Left forelimb (tissue), 1 donor: ENCODE measurements at places on chromosomes 7 and 10.
A peak's percentile ranks its signal among the peaks of the same experiment; 100 is the strongest.

GRCh38 chr10:103949728-103950127 is 17.2 kb upstream of the SLK start:
- no peak for DNase-seq

- DNase-seq, result no peak
Observed at GRCh38 chr7:30159163-30159562, 24.4 kb downstream of the MTURN start.

- no peak for DNase-seq
Observed at GRCh38 chr7:27242555-27243339, at the start of gene EVX1. Gene EVX1 (plus strand): TSS chr7:27242802. CDS start chr7:27243031, 229 bp downstream.

DNA sequence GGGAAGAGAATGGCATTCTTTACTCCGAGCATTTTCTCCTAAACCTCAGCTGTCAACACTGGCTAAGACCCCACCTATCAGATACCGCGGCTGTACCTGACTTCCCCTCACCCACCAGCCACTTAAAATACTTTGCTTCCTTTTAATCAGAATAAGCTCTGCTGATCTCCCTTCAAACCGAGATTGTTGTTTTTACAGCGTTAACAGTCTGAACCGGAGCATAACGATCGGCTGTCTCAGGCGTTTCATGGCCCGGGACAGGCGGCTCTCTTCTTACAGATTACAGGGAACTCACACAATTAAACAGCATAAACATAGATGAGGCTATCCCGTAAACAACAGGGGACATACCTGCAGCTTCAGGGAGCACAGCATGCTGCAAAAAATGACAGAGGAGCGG is 174.3 kb upstream of the RNF32 start:
- no peak for DNase-seq

DNA sequence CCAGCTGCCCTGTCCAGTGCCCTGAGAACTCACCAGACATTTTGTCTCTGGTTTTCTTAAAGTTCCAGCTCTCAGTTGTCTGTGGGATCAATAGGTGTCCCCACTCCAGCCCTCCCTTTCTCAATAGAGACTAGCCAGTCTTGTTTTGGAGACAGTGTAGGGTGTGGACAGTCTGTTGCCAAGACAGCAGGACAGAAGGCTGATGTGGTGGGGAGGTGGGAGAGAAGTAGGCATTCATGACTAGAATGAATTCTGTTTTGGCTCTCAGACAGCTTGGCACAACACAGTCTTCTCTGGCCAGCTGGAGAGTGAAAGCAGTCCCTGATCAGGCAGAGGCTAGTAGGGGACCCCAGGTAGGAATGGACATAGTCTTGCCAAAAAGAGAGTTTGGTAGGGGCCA is 467.0 kb upstream of the PODXL start:
- no peak for DNase-seq

- DNase-seq, result no peak
Observed at GRCh38 chr10:23174074-23174976, 17.8 kb upstream of the PTF1A start.

DNA sequence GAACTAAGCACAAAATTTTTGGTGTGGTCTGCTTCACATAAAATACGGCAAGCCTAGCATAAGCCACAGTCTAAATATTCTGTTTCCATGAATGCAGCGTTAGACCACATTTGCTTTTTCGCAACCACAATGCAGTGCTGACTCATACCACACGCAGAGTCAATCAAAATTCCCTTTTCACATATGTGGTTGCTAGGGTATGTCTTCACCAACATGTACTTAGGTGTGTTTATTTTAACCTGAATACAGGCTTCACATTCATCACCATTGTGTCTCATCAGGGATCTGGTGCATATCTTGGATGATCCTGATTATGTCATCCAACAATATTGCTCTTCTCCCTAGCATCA is 90.8 kb downstream of the CHN2 start:
- no peak for DNase-seq

GRCh38 chr10:101385866-101386658 is 32.1 kb downstream of the BTRC start:
- DNase-seq, result no peak

DNA sequence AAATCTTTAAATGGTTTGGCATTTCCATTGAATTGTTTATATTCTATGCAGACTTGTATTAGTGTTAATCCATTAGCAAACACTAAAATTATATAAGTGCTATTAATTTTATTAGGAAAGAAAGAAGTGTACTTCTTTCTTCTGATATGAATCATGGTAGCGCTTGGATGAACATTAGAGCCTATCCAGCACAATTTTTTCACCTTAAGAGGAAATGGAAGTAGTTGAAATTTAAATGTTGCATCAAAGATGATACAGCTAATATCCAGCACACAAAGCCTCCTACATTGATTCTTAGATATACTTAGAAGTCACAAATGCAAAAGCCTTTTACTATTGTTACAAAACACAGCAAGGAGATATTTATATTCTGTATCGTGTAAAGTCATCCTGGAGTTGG is 174.5 kb downstream of the AHR start:
- DNase-seq, result no peak

- no peak for DNase-seq
Observed at GRCh38 chr10:87818505-87819288, 671 bp upstream of the ATAD1 start.

- DNase-seq, result no peak
Observed at GRCh38 chr7:102268635-102269034, 18.0 kb upstream of the SH2B2 start.

GRCh38 chr10:21888959-21889358 is 114.6 kb downstream of the DNAJC1 start:
- no peak for DNase-seq

- DNase-seq, result no peak
Observed at GRCh38 chr7:28745351-28745750, 212.8 kb downstream of the TRIL start.

DNA sequence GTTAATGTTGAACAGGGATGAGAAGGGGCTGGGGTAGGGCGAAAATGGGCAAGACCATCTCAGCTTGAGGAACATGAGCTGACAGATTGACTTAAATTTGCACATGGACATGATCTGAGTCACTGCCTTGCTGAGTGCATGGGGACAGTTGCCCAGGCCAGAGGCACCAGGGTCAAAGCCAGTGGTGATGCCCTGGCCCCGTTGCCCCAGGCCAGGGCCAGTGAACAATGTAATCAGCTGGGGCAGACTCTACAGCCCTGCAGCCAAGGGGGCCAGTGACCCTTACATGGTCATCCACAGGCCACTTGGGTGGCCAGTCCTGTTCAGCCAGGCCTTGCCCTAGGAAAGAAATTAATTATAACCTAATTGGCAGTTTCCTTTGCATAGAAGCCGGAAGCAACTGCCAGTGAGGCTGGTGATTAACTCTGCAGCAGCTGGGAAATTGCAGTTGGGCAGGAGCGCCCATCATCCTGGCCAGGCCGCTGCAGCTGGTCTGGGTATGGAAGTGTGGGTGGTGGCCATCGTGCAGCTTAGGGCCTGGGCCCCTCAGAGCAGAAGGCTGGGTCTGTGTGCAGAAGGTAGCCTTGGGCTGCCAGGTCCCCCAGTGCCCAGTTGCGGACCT is 9.6 kb downstream of the RET start:
- DNase-seq, result no peak

DNA sequence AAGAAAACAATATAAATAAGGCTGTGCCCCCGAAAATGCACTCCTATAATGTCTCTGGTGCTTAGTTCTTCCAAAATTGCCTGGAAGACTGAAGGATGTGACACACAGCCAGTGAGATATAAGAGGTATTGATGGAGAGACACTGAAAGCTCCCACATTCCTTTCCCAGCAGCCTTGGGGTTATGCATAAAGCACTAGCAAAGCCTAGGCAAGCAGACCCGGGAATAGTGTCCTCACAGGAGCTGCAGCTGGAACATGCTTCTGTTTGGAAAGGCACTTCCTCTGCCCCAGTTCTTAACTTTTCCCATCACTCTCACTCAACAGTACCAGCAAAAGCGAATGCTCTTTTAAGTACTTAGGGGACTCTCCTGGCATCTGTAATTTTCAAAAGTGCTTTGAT is 178.0 kb downstream of the AMPH start:
- DNase-seq, result no peak

GRCh38 chr7:138245682-138246081 is 169.4 kb downstream of the AKR1D1 start:
- DNase-seq, result no peak

GRCh38 chr7:102045681-102046372 is 228.4 kb downstream of the CUX1 start:
- DNase-seq, result no peak

DNA sequence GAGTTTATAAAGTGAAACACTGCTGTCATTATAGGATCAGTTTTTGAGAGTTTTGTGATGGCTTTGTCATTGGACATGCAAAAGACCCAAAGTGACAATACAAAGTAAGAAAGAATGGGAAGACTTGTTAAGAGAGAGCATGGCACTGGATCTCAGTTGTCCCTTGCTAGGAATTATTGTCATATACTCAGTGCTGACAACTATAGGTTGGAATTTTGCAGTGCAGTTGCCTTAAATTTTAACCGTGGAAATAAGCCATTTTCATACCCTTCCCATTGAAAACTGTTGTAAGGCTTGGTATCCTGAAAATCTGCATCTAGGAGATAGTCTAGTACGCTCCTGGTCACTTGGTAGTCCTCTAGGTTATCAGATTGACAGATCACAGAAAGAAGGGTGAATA is 1156.7 kb downstream of the GATA3 start:
- DNase-seq, result no peak

- no peak for DNase-seq
Observed at GRCh38 chr10:90418869-90419652, 438.8 kb downstream of the HTR7 start.

- no peak for DNase-seq
Observed at GRCh38 chr7:40436710-40437109, 301.9 kb downstream of the SUGCT start.

- DNase-seq, result no peak
Observed at GRCh38 chr10:15729890-15730289, 10.2 kb upstream of the ITGA8 start.

DNA sequence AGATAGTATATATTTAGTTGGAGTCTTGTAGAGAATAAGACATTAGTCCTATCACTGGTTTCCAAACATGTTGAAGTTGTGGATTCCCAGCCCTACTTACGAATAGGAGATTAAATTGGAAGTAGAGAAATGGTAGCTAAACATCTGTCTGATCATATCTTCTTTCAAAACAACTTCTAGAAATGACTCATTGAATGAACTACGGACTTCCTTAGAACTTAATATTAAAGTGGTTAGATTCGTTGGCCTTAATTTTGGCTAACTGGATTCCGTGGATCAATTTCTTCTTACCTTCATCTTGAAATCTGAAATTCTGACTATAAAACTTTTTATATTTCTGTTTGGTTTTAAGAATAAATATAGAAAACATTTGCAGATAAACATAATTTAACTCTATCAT is 3.4 kb downstream of the PHF14 start:
- no peak for DNase-seq

GRCh38 chr7:151202836-151203235 is 7.5 kb downstream of the H2BK1 start:
- DNase-seq, result no peak

DNA sequence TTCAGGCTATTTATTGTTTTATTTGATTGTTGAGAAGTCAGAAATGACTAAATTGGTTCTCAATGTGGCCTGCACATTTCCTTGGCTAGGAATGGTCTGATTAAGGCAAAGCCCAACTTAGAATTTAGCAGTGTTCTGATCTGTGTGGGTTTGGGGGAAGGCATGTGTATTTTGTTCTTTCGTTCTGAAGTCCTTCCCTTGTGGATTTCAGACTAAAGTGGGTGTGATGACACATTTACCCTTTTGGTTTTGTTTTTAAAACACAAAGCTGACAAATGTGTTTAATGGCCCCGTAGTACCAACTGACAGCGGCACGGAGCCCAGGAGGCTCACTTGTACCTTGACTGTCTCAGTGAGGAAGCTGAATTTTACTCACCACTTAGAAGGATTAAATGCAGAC is 452.3 kb upstream of the GALNT17 start:
- DNase-seq, result no peak

DNA sequence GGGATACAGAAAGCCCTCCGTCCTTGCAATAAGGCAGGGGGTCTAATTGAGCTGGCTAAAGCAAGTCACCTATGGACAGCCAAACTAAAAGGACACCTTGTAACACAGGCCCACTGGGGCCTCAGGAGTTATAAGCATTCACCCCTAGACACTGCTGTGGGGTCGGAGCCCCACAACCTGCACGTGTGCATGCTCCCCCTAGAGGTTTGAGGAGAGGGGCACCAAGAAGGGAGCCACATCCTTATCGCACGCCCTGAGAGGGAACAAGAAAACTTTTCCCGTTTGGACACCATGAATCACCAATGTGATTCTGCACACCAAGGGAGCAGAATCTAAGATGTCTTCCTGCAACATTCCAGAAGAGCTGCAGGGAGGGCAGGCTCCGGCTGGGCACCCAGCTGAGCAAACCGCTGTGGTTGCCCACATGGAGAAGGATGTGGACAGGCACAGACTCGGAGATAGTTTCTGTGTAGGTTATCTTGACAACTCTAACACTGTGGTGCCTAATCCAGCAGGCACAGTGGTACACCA is 17.7 kb upstream of the TARP start:
- no peak for DNase-seq

- DNase-seq, result peak; percentile 59
Observed at GRCh38 chr7:157017603-157018327, 7.3 kb upstream of the MNX1 start.
